ENCODE measurements at places on chromosomes 3 and 15.

- DNase-seq: no peak
These were observed 70.3 kb downstream of the SENP2 start for GRCh38 chr3:185656321-185656840.

GRCh38 chr3:72154391-72155335 is 369.7 kb upstream of the PROK2 start:
- no peak for DNase-seq

DNA sequence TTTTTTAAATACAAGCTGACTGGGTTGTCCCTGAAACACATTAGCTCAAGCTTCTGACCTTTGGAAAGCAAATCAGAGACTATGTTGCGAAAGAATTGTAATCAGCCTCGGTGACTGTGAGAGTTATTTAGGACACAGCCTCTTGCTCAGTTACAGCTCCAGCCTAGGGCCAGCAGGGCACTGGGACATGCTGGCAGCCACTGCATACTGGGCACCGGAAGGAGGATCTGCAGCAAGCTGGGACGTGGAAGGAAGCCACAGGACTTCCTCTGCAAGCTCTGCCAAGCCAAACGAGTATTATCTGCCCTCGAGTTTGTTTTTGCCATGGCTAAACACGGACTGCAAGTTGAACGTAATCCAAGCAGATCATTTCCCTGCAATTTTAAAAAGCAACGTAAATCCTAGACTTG is 24.4 kb upstream of the COPG1 start:
- DNase-seq: no peak

- no peak for DNase-seq
These were observed 4.5 kb upstream of the AP2M1 start for GRCh38 chr3:184169896-184170875.

DNA sequence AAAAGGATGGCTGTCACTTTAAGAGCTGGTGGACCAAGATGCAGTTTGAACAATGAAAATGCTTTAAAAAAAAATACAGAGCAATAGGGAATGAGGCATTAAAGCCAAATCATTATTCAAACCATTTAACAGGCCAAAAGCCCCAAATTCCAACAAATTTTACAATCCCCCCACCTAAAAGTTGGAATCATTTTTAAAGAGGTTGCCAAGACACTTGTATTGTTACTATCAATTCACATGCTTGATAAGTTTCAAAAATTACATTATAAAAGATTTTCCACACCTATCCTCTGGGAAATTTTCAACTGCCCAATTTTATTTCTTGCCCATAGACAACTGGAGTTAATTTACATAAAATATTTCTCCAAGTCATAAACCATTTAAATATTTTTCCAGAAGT is 192.3 kb upstream of the ARHGEF26 start:
- no peak for DNase-seq

- no peak for DNase-seq
These were observed 196.0 kb downstream of the SUCLG2 start for GRCh38 chr3:67458408-67458807.

DNA sequence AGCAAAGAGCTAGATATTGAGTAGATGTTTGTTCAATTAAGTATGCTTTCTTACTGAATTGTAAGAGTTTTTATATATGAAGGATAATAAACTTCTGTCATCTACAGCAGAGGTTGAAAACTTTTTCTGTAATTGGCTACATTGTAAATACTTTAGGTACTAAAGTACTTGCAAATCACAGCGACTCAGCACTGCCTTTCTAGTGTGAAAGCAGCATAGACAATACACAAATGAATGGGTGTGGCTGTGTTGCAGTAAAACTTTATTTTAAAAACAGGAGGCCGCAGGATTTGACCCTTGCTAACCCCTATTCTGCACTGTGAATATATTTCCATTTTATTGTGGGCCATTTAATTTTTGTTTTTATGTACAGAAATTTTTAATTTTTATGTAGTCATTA is 104.3 kb upstream of the TMC3 start:
- DNase-seq: no peak

DNA sequence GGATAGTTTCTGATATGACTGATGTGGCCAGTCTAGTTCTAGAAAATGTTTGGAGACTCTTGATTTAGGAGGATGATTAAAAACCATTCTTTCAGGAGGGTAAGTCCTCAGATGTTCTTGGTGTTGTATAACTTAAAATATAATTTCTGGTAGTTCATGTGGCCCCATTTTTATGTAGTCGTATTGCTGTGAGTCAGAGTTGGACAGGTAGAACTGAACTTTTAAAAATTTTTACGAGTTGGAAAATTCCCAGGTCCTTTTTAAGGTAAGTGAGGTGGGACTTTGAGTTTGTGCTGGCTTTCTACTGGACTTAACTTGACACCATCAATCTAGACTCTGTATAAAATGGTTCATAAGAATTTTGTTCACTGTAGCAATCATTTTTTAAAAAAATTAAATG is 92.3 kb downstream of the TCF12 start:
- no peak for DNase-seq

DNA sequence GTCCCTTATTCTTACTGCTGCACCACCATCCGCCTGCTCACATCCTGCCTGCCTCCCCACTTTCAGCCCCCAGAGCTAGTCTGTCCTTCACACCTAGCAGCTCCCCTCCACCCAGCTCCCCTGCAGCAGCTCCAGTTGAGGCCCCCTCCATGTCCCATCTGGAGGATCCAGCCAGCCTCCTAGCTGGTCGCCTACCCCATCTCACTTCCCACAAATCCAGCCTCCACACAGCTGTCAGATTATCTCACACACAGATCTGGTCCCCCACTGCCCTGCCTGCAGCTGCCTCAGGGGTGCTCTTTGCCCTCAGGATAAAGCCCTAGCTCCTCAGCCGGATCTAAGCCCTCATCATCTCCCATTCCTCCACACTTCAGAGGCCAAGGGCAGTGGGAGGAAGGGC is 8.8 kb upstream of the SEMA7A start:
- DNase-seq: no peak

DNA sequence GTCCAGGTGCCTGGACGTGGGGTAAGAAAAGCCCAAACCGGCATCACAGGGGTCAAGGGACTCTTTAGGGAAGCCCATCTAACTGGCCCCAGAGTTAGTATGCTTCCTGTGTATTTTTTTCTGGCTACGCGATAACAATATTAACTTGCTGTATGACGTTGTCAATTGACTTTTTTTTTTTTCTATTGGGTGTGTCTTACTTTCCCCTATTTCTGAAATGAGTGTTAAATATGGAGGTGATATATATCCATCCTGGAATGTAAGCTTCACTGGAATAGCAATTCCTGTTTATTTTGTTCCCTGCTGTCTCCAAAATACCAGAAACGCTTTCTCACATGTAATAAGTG is 598 bp upstream of the GMNC start:
- DNase-seq: no peak

GRCh38 chr3:52742418-52743041 is 28.2 kb downstream of the NEK4 start:
- peak; percentile 16 for DNase-seq

GRCh38 chr3:8441969-8442559 is 59.6 kb upstream of the LMCD1 start:
- DNase-seq: no peak

GRCh38 chr3:32391643-32392535 is at the start of gene CMTM7:
Gene CMTM7 (plus strand): TSS chr3:32391853. CDS start chr3:32391907, 54 bp downstream.
- DNase-seq: no peak

DNA sequence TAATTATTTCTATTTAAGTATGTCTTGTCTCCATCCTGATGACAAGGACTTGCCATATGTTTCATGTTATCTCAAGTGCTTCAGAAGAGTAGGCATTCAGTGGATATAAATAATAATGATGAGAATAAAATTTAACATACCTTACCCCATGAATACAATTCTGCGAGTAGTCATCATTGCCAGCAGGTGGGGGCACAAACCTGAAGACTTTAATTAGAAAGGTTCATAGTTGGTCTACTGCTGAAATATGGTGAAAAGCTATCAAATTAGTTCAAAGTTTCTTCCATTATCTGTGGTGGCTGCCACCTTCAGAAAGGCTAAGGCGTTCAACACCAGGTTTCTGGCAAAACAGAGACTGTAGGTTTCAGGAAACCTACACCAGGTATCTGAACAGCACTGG is 100.9 kb downstream of the P3H2 start:
- no peak for DNase-seq

DNA sequence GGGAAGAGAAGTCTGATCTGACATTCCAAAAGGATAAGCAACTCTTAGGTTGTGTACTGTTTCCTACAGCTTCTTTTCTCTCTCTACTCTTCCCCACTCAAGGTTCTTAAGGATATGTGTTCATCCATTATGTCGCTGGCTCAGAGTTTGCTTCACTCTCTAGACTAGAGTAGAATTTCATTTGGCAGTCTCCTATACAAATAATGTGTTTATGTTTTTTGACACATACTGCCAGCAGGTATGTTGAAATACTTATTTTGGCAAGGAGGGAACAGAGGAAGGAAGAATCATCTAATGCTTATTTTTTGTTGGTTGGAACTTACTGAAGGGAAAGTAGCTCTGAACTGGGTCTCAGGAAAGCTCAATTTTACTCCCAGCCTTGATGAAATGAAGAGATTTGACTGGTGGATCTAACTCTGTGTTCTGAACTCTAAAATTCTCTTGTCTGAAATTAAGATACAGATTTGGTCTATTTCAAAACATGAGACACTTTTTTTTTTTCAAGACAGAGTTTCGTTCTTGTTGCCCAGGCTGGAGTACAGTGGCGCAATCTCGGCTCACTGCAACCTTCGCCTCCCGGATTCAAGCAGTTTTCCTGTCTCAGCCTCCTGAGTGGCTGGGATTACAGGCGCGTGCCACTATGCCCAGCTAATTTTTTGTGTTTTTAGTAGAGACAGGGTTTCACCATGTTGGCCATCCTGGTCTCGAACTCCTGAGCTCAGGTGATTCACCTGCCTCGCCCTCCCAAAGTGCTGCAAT is 7.6 kb upstream of the EMC3 start:
- no peak for DNase-seq

- no peak for DNase-seq
These were observed 27.6 kb upstream of the RAB7A start for GRCh38 chr3:128698211-128699047.

GRCh38 chr3:43426388-43426787 is 140.0 kb downstream of the SNRK start:
- DNase-seq: no peak

DNA sequence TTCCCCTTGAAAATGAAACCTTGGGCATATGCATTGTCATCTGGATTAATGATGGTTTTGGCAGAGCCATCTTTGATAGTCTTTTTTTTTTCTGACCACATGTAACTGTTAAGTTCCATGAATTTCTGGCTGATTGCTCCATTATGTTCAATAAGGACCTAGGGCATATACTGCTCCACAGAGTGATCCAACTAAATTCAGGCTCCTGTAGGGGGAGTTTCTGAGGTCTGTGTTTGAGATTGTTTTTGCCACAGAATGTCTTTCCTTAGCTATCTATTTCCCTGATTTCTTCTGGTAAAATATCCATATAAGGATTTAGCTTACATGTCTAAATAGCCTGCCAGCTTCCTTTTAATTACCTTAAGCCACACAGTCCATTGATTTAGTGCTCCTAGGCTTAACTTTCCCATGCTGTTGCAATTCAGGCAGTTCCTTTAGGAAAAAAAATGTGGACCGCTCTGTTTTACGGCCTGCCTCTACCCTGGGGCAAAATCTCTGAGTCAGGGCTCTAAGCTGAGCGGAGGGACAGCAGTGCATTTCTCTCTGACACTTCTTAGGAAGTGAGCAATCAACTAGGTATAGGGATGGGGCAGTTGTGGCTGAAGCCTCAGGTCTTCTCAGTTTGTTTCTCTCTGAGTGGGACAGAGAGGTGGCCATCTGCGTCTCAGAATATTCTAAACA is 796.2 kb downstream of the NR2F2 start:
- no peak for DNase-seq

GRCh38 chr3:125647318-125648014 is 52.2 kb upstream of the OSBPL11 start:
- no peak for DNase-seq

DNA sequence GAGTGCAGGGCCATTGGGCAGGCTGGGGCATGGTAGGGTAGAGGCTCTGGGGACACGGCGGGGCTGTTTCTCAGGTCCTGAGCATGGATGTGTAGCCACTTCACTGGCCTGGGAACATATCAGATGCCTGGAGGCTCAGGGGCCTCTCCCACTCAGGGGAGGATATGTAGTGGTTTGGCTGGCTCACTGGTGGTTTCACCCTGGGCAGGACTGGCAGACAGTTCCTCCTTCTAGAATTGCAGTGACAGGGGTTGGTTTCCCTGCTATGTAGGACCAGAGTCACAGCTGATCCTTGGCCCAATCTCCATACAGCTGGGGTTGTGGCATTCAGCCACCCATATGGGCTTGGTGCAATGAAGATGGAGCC is 4.8 kb upstream of the ARHGAP31 start:
- DNase-seq: no peak
